ENCODE measurements at places on chromosomes 1 and 21. TPM values are rescaled to one million over a fixed set of nuclear protein-coding genes. Genes with fewer than 3 reads are reported as not detected.
A peak's percentile ranks its signal among the peaks of the same experiment; 100 is the strongest.

The TMCO2 gene
- not detected for total RNA-seq

The SASS6 gene
- total RNA-seq: 2.7 TPM

The S100A14 gene
- total RNA-seq: not detected

The ARHGEF16 gene
- total RNA-seq: not detected

The LINGO4 gene
- total RNA-seq: not detected

The BRDT gene
- not detected for total RNA-seq

The OR2T11 gene
- not detected for total RNA-seq

The SPATA21 gene
- total RNA-seq: not detected

The CYP4A22 gene
- total RNA-seq: not detected

The HORMAD1 gene
- not detected for total RNA-seq

- H3K27me3 ChIP-seq: peaks cover 15% of the 10 kb centered on the region
- no peak overlapping the region for H3K4me3 ChIP-seq
- DNase-seq: peak; percentile 67
- H3K27ac ChIP-seq: no peak overlapping the region
- H3K36me3 ChIP-seq: no peaks in the 10 kb centered on the region
Measured at GRCh38 chr1:24888971-24889676, 41.0 kb downstream of the RUNX3 start.

DNA sequence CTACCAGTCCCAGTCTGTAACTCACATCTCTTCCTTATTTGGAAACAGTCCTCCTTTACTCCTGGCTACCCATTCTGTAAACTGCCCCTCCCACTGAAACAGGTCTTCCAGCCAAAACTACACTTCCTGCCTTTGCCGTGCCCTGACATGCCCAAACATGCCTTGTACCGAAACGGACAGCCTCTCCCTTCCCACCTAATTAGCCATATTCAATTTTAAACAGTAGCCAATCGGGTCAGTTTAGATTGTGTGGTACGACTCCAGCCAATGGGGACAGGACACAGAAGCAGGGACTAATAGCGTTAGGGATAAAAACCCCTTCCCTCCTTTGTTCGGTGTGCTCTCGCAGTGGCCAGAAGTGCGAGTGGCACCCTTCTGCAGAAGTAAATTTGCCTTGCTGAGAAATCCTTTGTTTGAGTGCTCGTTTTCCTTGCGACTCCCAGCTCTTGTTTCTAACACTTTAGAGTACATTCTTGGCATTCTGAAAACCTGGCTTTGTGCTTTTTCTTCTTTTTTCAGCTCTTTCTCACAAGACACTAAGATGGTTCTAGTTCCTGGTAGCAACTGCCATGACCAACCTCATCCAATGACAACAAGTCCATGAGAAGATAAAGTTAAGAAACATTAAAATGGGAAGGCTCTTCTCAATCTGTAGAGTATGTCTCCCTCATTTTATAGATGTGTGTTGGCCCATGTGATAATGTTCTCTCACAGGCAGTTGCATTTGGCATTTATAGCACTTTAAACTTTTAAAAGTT, 325.1 kb upstream of the GREM2 start:
- H3K27ac ChIP-seq: no peak overlapping the region
- no peaks in the 10 kb centered on the region for H3K27me3 ChIP-seq
- H3K4me1 ChIP-seq: no peaks in the 10 kb centered on the region
- no peak overlapping the region for H3K4me3 ChIP-seq

- H3K27me3 ChIP-seq: no peaks in the 10 kb centered on the region
- H3K36me3 ChIP-seq: no peaks in the 10 kb centered on the region
- H3K27ac ChIP-seq: peak overlapping the region; percentile 85
- DNase-seq: peak; percentile 35
- peak overlapping the region; percentile 72 for H3K4me3 ChIP-seq
- H3K4me1 ChIP-seq: peaks cover 22% of the 10 kb centered on the region
Measured at GRCh38 chr21:31732597-31733550, 956 bp upstream of the SCAF4 start.

- no peak for DNase-seq
- no peaks in the 10 kb centered on the region for H3K4me1 ChIP-seq
- no peaks in the 10 kb centered on the region for H3K27me3 ChIP-seq
- no peak overlapping the region for H3K27ac ChIP-seq
- no peaks in the 10 kb centered on the region for H3K36me3 ChIP-seq
Measured at GRCh38 chr1:116139592-116140134, 28.5 kb downstream of the MAB21L3 start.

- no peaks in the 10 kb centered on the region for H3K36me3 ChIP-seq
- no peak overlapping the region for H3K27ac ChIP-seq
- H3K4me1 ChIP-seq: no peaks in the 10 kb centered on the region
- H3K4me3 ChIP-seq: no peak overlapping the region
Measured at GRCh38 chr1:45815667-45816458, 12.5 kb downstream of the MAST2 start.

GRCh38 chr1:43668956-43669355, 19.0 kb downstream of the KDM4A start:
- peaks cover 3% of the 10 kb centered on the region for H3K4me1 ChIP-seq
- H3K36me3 ChIP-seq: peaks cover 73% of the 10 kb centered on the region
- DNase-seq: peak; percentile 54
- H3K4me3 ChIP-seq: no peak overlapping the region
- H3K27me3 ChIP-seq: no peaks in the 10 kb centered on the region

- DNase-seq: peak; percentile 83
- H3K4me3 ChIP-seq: no peak overlapping the region
- H3K27ac ChIP-seq: no peak overlapping the region
- no peaks in the 10 kb centered on the region for H3K27me3 ChIP-seq
- no peaks in the 10 kb centered on the region for H3K4me1 ChIP-seq
Measured at GRCh38 chr1:78038491-78038939, 7.3 kb upstream of the GIPC2 start.

- peaks cover 44% of the 10 kb centered on the region for H3K4me1 ChIP-seq
- H3K36me3 ChIP-seq: peaks cover 5% of the 10 kb centered on the region
- no peak for DNase-seq
- H3K27me3 ChIP-seq: no peaks in the 10 kb centered on the region
Measured at GRCh38 chr1:156497743-156498431, 2.7 kb downstream of the MEF2D start.

DNA sequence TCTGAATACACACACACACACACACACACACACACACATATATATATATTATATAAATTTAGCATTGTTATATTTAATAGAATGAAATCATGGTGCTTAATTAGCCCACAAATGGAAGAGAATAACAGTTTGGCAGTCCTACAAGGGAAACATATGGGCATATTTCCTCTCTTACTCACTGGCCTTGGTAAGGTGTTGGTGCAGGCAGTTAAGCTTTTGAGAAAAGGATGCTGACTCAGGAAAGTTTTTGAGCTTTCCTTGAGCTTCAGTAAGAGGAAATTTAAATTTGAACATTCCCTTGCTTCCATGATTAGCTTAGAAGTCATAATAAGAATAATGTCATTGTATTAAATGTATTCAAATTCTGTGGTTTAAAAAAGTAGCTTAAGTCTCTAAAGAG, 37.0 kb upstream of the B3GALT5 start:
- H3K4me3 ChIP-seq: no peak overlapping the region
- no peaks in the 10 kb centered on the region for H3K27me3 ChIP-seq
- H3K4me1 ChIP-seq: no peaks in the 10 kb centered on the region
- no peak overlapping the region for H3K27ac ChIP-seq
- no peak for DNase-seq
- H3K36me3 ChIP-seq: no peaks in the 10 kb centered on the region

DNA sequence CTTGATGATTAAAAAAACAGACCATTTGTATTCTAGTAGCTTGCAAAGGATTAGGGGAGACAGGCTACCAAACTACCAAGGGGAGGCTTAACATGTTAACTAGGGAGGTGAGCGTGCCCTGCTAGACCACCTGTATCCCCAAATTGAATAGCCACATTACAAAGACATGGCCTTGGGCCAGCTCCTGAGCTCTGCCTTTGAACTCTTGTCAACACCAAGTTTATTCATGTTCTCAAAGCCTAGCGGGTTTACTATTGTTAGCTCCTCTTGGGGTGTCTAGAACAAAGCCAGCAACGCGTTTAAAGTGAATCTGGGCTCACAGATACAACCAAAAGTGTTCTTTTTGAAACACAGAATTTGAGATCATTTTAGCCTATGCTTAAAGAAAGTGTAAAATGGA, 36.3 kb downstream of the SMYD2 start:
- no peak overlapping the region for H3K27ac ChIP-seq
- DNase-seq: no peak
- H3K4me1 ChIP-seq: peaks cover 2% of the 10 kb centered on the region
- H3K27me3 ChIP-seq: no peaks in the 10 kb centered on the region
- no peak overlapping the region for H3K4me3 ChIP-seq
- peaks cover 6% of the 10 kb centered on the region for H3K36me3 ChIP-seq

DNA sequence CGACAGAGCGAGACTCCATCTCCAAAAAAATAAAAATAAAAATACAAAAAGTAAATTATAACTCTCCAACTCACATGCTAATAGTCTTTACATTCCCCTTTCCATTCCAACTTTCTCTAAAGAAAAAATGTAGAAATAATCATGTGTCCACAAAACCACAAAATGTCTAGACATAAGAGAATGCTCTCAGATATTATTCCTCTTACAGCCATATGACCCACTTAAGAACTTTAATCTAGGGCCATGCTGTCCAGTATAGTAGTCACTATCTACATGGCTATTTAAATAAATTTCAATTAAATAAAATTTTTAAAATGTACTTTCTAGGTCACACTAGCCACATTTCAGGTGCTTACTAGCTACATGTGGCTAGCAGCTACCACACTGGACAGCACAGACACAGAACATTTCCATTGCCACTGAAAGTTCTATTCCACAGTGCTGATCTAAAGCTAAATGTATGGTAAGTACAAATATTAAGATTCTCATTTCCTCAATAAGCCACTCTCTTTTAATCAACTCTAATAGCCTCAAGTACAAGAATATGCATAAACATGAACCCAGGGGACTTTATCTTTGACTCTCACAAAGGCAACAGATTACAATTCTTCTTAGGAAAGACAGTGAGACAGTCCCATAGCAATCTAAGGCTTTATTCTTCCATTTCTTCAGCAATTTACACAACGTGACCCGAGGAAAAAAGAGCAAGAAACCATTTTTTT, 138.6 kb downstream of the RERE start:
- H3K27me3 ChIP-seq: no peaks in the 10 kb centered on the region
- H3K4me1 ChIP-seq: peaks cover 21% of the 10 kb centered on the region
- no peak overlapping the region for H3K27ac ChIP-seq
- no peak for DNase-seq

- peaks cover 8% of the 10 kb centered on the region for H3K4me1 ChIP-seq
- no peaks in the 10 kb centered on the region for H3K27me3 ChIP-seq
- H3K36me3 ChIP-seq: peaks cover 20% of the 10 kb centered on the region
- H3K4me3 ChIP-seq: no peak overlapping the region
- H3K27ac ChIP-seq: no peak overlapping the region
- DNase-seq: no peak
Measured at GRCh38 chr1:180486092-180486491, 16.3 kb downstream of the ACBD6 start.

- H3K36me3 ChIP-seq: no peaks in the 10 kb centered on the region
- DNase-seq: peak; percentile 56
Measured at GRCh38 chr1:29033829-29034466, 89.8 kb downstream of the TMEM200B start.

DNA sequence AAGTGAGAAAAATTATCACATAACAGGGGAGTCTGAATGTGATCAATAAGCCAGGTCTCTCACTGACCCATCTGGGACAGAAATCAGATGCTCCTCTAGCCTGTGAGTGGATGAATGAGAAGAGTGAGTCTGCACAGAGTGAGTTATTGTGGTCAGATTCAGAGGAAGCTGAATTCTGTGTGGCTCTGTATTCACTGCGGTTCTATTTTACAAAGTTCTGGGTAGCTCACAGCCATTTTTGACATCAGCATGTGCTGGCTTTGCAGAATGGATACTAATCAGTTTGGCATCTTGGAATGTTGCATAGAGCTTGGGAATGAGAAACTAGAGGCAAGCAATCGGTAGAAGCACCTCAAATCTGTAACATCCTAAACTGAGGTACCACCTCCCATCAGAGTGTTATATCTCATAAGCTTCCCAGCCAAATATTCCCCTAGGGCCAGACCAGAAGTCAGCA, 3.8 kb downstream of the COLGALT2 start:
- peak; percentile 76 for DNase-seq
- peaks cover 8% of the 10 kb centered on the region for H3K4me1 ChIP-seq
- H3K27ac ChIP-seq: no peak overlapping the region
- no peaks in the 10 kb centered on the region for H3K27me3 ChIP-seq
- H3K4me3 ChIP-seq: no peak overlapping the region

GRCh38 chr1:192969091-192969490, 90.1 kb downstream of the UCHL5 start:
- H3K27me3 ChIP-seq: no peaks in the 10 kb centered on the region
- DNase-seq: peak; percentile 10
- no peak overlapping the region for H3K27ac ChIP-seq
- H3K4me1 ChIP-seq: 0 out of 2 replicates have a peak, but pooled peaks cover 1% of the 10 kb centered on the region
- no peaks in the 10 kb centered on the region for H3K36me3 ChIP-seq

DNA sequence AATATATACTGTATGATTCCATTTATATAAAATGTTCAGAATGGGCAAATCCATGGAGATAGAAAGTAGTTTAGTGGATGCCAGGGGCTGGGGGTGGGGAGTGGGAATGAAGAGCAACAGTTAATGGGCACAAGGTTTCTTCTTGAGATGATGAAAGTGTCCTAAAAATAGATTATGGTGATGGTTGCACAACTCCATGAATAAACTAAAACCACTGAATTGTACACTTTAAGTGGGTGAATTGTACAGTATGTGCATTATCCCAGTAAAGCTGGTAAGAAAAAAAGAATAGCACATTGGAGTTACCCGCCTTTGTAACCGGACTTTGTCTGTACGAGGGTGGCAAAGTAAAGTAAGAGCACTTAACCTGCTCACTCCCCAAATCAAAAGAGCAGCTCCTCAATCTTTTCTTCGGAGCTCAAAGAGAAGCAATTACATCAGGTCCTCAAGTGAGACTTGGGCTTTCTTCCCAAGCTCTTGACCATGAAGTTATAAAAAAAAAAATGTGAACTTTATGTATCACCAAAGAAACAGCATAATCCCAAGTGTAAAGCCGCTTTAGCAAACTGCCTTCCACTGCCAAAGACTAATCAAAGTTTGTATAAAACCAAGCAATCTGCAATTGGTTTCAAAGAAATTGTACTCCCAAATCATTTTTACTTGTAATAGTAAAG, 32.1 kb downstream of the ALDH9A1 start:
- peak; percentile 68 for DNase-seq
- H3K4me1 ChIP-seq: peaks cover 5% of the 10 kb centered on the region
- H3K36me3 ChIP-seq: peaks cover 38% of the 10 kb centered on the region
- no peaks in the 10 kb centered on the region for H3K27me3 ChIP-seq

- H3K36me3 ChIP-seq: no peaks in the 10 kb centered on the region
- H3K27me3 ChIP-seq: no peaks in the 10 kb centered on the region
- H3K4me3 ChIP-seq: no peak overlapping the region
- H3K27ac ChIP-seq: no peak overlapping the region
- no peak for DNase-seq
Measured at GRCh38 chr1:245454051-245454450, 299.3 kb downstream of the KIF26B start.

- H3K36me3 ChIP-seq: peaks cover 64% of the 10 kb centered on the region
- no peaks in the 10 kb centered on the region for H3K27me3 ChIP-seq
- H3K27ac ChIP-seq: no peak overlapping the region
Measured at GRCh38 chr1:158077411-158078256, 84.2 kb downstream of the KIRREL1 start.
